ENCODE measurements at places on chromosomes 4 and X.

DNA sequence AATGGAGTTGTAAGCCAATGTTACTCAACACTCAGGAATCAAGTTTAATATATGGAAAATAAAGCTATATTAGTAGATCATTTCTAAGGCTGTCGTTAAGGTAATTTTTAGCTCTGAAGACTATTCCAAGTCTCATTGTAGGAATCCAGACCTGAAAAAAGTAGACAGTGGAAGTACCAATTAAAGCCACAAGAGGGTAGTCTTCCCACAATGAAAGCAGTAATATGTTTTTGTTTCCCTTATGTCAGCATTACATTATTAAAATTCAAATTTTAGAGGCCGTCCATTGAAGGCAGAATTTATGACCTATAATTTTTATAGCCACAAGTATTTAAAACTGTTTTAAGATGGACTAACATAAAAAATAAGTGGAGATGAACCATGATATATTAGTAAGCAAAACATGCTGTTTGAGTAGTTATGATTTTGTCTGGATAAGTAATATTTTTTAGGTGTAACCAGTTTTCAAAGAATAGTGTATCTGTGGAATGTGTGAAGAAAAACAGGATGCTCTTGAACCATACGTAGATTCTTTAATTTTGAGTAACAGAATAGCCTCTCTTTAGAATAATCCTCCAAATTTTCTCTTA, 372.6 kb upstream of the TECRL start:
- peak; percentile 42 for DNase-seq

DNA sequence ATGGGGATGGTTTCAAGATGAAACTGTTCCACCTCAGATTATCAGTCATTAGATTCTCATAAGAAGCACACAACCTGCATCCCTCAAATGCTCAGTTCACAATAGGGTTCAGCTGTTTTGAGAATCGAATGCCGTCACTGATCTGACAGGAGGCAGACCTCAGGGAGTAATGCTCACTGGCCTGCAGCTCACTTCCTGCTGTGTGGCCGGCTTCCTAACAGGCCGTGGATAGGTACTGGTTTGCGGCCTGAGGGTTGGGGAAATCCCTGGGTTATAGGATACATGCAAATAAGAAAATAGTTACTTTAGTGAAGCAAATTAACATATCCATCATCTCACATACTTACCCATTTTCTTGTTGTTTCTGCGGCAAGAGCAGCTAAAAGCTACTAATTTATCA, 160.4 kb downstream of the MAD2L1 start:
- no peak for DNase-seq

GRCh38 chr4:28518561-28519165, 1658.0 kb downstream of the STIM2 start:
- peak; percentile 12 for DNase-seq

DNA sequence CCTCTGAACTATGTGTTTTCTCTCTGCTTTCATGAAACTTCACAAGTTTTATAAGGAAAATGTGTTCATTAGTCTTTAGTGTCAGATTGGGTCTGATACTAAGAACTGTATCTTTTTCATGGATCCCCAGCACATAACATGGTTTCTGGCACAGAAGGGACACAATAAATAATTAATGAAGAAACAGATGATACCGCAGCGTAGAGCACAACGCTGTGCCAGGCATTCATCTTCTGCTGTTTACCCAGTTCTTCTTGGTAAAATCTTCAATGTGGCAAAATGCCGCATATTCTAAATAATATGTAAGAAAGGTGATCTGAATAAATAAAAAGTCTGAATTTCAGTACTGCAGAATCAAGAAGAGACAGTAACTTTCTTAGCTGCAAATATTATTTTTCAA, 12.3 kb downstream of the SCARB2 start:
- DNase-seq, result no peak

GRCh38 chrX:120029354-120029753, 48.1 kb downstream of the RHOXF2B start:
- DNase-seq, result no peak

- peak; percentile 94 for DNase-seq
Observed at GRCh38 chr4:169621731-169622492, 1.5 kb downstream of the CLCN3 start.

DNA sequence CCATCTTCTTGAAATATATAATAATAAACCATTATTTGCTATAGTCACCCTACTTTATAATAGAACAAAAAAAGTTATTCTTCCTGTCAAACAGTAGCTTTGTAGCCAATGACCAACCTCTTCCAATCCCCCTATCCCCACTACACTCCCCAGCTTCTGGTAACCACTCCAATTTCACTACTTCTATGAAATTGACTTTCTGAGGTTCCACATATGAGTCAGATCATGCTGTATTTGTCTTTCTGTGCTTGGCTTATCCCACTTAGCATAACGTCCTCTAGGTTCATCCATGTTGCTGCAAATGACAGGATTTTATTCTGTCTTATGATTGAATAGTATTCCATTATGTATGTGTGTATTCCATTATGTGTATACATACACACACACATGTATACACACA, 809.7 kb upstream of the NDST4 start:
- DNase-seq, result no peak

- no peak for DNase-seq
Observed at GRCh38 chr4:182809417-182810102, 107.6 kb downstream of the DCTD start.
